ENCODE measurements at places on chromosomes 4 and X.

DNA sequence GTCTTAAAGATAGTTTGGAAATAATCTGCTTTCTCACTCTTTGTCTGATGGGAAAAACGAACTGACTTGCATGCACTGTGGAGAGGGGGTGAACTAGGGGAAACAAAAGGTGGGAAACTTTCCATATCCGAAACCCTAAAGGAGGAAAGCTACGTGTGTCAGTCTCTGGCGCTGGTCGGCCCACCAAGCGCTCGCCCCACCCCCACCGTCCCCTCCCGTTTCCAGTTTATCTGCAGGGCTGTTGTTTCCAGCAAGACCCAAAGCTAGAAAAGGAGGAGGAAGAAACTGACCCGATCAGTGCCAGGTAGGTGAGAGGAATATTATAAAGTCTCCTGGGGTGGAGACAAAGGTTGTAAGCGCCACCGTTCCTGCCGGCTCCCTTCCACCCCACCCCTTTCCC lies 552 bp downstream of the TCEAL9 start:
- no peak for DNase-seq

DNA sequence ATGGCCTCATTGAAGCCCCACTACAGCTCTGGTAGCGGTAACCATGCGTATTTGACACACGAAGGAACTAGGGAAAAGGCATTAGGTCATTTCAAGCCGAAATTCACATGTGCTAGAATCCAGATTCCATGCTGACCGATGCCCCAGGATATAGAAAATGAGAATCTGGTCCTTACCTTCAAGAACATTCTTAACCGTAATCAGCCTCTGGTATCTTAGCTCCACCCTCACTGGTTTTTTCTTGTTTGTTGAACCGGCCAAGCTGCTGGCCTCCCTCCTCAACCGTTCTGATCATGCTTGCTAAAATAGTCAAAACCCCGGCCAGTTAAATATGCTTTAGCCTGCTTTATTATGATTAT lies 876 bp downstream of the HPRT1 start:
- no peak for DNase-seq

DNA sequence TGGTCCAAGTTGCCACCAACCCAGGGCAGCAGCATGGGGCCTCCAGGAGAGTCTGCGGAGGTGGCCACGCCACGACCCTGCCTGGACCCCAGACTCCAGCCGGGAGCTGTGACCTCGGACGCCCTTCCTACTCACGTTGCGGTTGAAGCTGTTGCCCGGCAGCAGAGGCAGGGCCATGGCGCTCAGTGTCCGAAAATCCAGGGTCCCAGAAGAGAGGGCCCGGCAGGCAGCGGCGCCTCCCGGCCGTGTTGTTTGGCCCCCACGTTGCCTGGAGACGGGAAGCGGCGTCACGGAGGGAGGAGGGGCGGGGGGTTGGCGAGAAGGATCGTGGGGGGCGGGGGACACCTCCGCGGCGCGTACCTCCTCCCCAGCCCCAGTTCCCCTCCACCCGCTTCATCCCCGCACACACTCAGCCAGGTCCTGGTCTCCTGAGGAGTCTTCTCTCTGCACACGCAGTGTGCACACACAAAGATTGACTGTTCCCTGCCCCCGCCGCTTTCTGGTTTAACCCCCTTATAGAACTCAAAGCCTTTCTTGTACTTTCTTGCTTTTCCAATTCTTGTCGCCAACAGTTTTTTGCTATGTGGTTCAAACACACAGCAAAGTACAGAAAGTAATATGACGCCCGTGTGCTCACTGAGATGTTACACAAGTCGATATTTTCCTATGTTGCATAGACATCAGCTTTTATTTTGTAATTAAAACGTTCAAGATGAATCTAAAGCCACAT lies at the start of gene EFHC2:
Gene EFHC2 (minus strand): TSS at position 261 of the 730 bp plus-strand sequence. CDS start 84 bp downstream, at position 177.
- peak; percentile 14 for DNase-seq

DNA sequence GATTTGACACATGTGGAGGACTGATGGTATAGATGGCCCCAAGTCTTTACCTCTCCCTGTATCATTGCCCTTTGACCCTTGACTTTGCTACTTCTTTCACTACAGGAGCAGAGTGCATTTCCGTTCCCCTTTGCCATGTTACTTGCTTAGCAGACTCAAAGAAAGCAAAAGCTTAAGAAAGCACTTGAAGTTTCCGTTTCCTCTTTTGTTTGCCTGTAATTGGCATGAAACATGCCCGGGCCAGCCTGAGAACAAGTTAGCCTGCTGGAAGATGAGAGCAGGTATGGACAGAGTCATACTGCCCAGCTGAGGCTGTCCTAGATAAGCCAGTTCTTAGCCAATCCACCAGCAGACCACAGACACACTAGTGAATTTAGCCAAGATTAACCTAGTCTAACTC lies 206.0 kb downstream of the BCOR start:
- no peak for DNase-seq

DNA sequence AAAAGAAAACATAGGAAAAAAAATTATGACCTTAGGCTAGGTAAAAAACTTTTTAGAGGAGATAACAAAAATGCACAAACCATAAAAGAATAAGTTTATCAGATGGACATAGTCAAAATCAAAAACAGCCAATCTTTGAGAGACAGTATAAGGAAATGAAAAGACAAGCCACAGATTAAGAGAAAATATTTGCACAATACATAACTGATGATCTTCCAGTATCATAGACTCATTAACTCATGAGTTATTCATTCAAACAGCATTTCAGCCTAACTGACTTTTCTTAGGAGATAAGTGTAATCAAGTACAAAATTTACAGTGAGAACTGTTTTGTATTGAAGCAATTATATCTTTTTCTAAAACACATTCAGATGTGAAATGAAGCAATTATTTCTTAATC lies 183.8 kb downstream of the FBXO8 start:
- DNase-seq = no peak

GRCh38 chr4:34644579-34645115 lies 1599.7 kb downstream of the ARAP2 start:
- no peak for DNase-seq

GRCh38 chrX:69162361-69162865 lies 2.8 kb downstream of the PJA1 start:
- DNase-seq = no peak

DNA sequence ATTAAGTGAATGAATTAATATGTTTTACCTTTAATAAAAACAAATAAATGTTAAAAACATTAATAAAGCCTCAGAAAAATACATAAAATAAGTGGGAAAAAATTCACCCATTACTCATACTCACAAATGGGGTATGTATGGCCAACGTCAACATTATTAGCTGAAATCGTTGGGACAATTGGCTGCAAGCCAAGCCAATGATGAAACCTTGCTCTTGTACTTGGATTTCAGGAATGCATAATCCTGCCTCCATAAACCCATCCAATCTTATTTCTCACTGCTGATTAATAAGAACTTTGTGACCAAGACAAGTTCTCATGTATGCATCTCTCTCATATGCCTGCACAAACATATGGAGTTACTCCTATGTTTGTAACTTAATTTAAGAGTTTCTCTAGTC lies 35.3 kb upstream of the ADAMTS3 start:
- DNase-seq = no peak

GRCh38 chrX:44042751-44043150 lies 69.6 kb upstream of the NDP start:
- DNase-seq = no peak

GRCh38 chr4:2261110-2261852 lies 628 bp downstream of the MXD4 start:
- DNase-seq = no peak

DNA sequence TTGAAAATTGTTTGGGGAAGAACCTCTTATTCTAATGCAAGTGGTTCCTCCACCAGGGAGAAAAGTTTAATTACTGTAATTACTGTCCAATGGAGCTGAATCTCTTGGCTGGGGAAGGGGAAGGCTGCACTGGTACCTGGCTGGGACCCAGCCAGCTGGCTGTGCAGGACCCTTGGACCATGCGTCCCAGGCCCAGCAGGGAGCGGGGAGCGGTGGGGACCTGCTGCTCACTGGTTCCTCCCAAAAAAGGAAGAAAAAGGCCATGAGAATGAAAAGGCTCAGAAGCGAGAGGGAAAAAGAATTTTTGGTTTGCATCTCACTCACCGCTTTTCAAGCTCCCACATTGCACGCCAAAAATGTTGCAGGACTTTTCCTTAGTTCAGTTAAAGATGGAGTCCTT lies 333.5 kb downstream of the FAM47B start:
- no peak for DNase-seq

- no peak for DNase-seq
Observed at GRCh38 chrX:109268340-109268739, 213.5 kb downstream of the GUCY2F start.

- DNase-seq = no peak
Observed at GRCh38 chr4:177356921-177357320, 47.2 kb downstream of the NEIL3 start.
